PC-3 (cell line): ENCODE measurements at places on chromosomes 2 and 18. TPM values are rescaled to one million over a fixed set of nuclear protein-coding genes. Genes with fewer than 3 reads are reported as not detected.

The RESP18 gene
- not detected in 2 replicates for total RNA-seq

GRCh38 chr2:54605836-54606235 lies 117.6 kb upstream of the EML6 start:
- H3K27ac ChIP-seq = no peak overlapping the region
- no peak for DNase-seq
- H3K27me3 ChIP-seq = no peaks in the 10 kb centered on the region
- H3K4me3 ChIP-seq = no peak overlapping the region

DNA sequence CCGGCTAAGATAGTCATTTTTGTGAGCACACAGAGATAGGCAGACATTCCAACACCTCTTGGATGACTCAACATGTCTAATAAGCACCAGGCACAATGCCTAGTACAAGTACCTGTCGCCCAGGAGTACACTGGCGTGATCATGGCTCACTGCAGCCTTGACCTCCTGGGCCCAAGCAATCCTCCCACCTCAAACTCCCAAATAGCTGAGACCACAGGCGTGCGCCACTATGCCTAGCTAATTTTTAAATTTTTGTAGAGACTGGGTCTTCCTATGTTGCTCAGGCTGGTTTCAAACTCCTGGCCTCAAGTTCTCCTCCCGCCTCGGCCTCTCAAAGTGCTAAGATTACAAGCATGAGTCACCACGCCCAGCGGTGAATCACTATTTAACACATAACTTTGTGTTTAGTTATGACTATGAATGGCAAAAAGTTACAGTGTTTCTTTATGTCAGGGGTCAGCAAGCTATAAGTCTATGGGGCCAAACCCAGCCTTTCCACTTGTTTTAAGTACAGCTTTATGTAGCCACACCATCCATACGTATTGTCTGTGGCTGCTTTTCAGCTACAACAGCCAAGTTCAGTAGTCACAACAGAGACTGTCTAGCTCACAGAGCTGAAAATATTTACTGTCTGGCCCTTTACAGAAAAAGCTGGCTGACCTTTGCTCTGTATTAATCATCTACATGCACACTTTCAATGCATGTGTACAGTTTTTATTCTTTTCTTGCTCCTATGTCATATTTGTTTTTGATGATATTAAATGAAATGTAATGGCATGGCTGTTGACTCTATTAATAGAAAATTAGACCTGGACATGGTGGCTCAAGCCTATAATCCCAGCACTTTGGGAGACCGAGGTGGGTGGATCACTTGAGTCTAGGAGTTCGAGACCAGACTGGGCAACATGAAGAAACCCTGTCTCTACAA lies 18.7 kb downstream of the ORC2 start:
- H3K36me3 ChIP-seq = peaks cover 34% of the 10 kb centered on the region
- no peak overlapping the region for H3K4me3 ChIP-seq
- peak; percentile 98 for DNase-seq
- H3K4me1 ChIP-seq = peaks cover 24% of the 10 kb centered on the region

The ALK gene
- 0.81 and 0.87 TPM in 2 replicates for total RNA-seq

DNA sequence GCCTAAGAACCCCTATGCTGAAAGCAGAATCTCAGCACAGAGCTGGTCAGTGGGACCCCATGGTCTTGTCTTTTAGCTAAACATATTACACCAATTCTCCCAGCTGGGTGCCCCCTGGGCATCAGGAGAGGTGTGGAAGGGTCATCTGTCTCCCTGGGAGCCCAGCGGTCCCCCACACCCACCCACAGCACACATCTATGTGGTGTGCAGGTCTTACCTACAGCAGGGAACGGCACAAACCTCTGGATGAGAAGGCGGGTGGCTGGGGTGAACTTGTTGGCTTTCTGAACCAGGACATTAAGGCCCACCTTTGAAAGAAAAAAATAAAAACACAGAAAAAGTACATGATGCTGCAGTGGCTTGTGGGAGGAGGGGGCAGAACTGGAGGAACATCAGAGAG lies 70.7 kb downstream of the EMX1 start:
- H3K4me3 ChIP-seq = no peak overlapping the region
- no peaks in the 10 kb centered on the region for H3K4me1 ChIP-seq
- no peak overlapping the region for H3K27ac ChIP-seq
- DNase-seq = no peak
- H3K36me3 ChIP-seq = no peaks in the 10 kb centered on the region

GRCh38 chr2:69579536-69579935 lies 64.0 kb downstream of the AAK1 start:
- H3K4me3 ChIP-seq = no peak overlapping the region
- DNase-seq = no peak

DNA sequence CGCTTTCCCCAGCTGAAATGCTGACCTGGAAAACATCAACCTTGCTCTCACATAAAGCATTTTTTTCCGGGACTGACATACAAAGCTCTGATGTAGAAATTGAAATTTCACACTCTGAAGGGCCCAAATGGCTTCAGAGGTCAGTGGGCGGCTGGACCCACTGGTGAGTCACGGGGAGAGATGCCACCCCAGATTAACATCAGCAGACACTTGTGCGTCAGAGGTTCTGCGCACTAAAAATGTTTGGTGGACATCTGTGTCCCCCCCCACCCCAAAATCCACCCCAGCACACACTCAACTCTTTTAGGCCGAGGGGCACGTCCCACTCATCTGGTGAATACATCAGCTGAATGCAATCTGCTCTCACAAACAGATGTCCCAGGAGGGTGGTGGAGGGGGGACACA lies 208.9 kb downstream of the ASB1 start:
- peaks cover 4% of the 10 kb centered on the region for H3K4me1 ChIP-seq
- H3K4me3 ChIP-seq = no peak overlapping the region
- DNase-seq = no peak
- no peaks in the 10 kb centered on the region for H3K36me3 ChIP-seq

DNA sequence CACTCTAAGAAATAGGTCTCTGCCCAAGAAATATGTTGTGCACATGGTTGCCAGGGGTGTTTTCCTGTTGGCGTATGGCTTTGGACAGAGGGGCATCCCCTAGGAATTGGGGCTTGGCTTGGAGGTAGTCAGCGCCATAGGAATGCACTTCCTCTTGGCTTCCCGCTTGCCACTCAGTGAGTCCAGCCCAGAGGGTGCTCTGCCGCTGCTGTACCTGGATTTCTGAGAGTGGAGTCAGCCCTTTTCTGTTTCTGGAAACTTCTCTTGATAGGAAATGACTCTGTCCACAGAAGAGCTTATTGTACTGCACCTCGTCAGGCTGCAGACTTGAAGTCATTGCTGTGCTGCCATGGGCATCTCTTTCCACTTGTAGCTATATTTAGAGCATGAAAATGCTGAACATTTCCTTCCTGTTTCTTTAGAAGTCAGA lies 116.7 kb upstream of the MGAT5 start:
- H3K4me1 ChIP-seq = peaks cover 28% of the 10 kb centered on the region
- no peaks in the 10 kb centered on the region for H3K27me3 ChIP-seq
- DNase-seq = peak; percentile 11
- H3K4me3 ChIP-seq = no peak overlapping the region
- H3K36me3 ChIP-seq = no peaks in the 10 kb centered on the region
- H3K27ac ChIP-seq = no peak overlapping the region

GRCh38 chr18:24031916-24032315 lies 17.4 kb downstream of the TTC39C start:
- no peak overlapping the region for H3K27ac ChIP-seq
- no peak overlapping the region for H3K4me3 ChIP-seq
- DNase-seq = no peak
- no peaks in the 10 kb centered on the region for H3K27me3 ChIP-seq
- H3K4me1 ChIP-seq = peaks cover 14% of the 10 kb centered on the region
- 0 out of 2 replicates have a peak, but pooled peaks cover 3% of the 10 kb centered on the region for H3K36me3 ChIP-seq

The TTN gene
- 0.52 and 1.1 TPM in 2 replicates for total RNA-seq

DNA sequence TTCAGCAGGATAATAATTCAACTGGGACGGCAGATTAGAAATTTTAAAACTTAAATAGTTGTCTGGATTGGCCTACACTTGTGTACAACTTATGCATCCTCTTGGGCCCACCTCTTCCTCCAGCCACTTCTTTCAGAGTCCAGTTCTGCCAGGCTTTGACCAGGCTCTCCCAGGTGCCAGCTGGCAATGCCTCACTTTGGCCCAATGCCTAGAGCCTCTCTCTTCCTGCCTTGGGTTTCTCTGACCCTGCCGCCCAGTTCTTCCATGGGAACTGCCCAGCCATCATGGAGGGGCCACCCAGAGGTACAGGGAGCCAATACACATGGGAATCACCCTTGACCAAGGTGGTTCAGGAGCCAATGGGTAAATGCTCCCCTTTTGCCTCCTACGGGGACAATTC lies 135.5 kb downstream of the IRS1 start:
- DNase-seq = peak; percentile 39
- peaks cover 40% of the 10 kb centered on the region for H3K4me1 ChIP-seq
- no peak overlapping the region for H3K27ac ChIP-seq

- no peaks in the 10 kb centered on the region for H3K36me3 ChIP-seq
- no peaks in the 10 kb centered on the region for H3K4me1 ChIP-seq
- DNase-seq = no peak
- H3K27ac ChIP-seq = no peak overlapping the region
- H3K4me3 ChIP-seq = no peak overlapping the region
Measured at GRCh38 chr2:44612276-44612675, 250.5 kb downstream of the CAMKMT start.

The PPM1G gene
- total RNA-seq = 122 and 133 TPM in 2 replicates

DNA sequence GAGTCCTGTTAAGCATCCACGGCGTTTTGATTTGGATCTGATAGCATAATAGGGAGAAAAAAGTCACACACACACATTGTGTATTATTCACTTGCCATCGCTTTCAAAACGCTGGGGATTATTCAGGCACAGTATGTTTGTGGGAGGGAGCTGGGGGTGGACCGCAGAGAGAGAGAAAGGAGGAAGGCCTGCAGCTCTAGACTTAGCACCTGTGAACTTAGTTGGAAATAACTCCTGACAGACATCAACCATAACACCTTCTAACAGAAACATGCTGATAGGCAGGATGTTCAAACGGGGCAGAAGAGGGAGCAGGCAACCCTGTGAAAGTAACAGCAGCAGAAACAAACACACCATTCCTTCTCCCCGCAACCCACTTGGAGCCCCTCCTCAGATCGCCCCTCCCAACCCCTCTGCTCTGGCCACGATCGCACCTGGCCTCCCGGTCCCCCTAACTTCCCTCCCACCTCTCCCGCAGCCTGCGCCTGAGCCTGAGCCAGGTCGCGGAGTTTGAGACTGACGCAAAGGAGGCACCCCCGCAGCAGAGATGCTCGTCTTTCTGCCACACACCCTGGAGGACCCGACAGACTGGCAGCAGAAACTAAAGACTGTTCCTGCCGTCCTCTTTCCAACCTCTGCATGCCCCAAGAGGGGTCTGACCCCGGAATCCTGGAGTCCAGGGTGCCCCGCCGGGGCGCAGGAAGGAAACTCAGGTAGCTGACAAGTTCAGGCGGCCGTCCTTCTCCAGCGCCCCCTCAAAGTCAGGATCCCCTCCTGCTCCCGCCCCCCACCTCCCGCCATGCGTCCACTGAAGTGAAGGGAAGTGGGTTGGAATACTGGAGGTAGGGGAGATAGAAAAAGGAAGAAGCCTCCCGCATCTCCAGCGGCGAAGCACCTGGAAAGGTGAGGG lies 738 bp downstream of the CHST9 start:
- H3K27ac ChIP-seq = no peak overlapping the region
- H3K36me3 ChIP-seq = no peaks in the 10 kb centered on the region
- H3K27me3 ChIP-seq = peaks cover 70% of the 10 kb centered on the region

- no peak overlapping the region for H3K4me3 ChIP-seq
- no peak overlapping the region for H3K27ac ChIP-seq
- H3K4me1 ChIP-seq = peaks cover 4% of the 10 kb centered on the region; the same call in 1 of the 2 replicates
- DNase-seq = peak; percentile 77
- H3K36me3 ChIP-seq = no peaks in the 10 kb centered on the region
- H3K27me3 ChIP-seq = 0 out of 2 replicates have a peak, but pooled peaks cover 10% of the 10 kb centered on the region
Measured at GRCh38 chr2:102615620-102616436, 3.5 kb upstream of the SLC9A2 start.

DNA sequence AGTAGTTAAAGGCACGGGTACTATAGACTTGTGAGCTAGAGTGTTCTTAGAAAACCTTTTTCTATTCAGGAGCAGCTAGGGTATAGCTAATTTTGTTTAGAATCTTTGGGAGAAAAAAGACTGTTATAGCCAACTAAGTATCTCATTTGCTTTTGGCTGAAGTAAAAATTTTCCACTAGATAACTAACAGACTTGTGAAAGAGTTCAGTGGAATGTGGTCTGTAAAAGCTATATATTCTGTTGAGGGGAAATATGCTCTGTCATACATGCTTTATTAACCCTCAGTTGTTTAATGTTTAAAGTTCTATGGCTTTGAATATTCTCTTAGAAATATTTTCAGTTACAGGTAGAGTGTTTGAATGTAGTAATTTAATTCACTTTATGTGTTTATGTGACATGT lies 49.7 kb downstream of the RIF1 start:
- peaks cover 83% of the 10 kb centered on the region for H3K36me3 ChIP-seq
- H3K4me1 ChIP-seq = no peaks in the 10 kb centered on the region
- no peaks in the 10 kb centered on the region for H3K27me3 ChIP-seq
- H3K4me3 ChIP-seq = no peak overlapping the region

DNA sequence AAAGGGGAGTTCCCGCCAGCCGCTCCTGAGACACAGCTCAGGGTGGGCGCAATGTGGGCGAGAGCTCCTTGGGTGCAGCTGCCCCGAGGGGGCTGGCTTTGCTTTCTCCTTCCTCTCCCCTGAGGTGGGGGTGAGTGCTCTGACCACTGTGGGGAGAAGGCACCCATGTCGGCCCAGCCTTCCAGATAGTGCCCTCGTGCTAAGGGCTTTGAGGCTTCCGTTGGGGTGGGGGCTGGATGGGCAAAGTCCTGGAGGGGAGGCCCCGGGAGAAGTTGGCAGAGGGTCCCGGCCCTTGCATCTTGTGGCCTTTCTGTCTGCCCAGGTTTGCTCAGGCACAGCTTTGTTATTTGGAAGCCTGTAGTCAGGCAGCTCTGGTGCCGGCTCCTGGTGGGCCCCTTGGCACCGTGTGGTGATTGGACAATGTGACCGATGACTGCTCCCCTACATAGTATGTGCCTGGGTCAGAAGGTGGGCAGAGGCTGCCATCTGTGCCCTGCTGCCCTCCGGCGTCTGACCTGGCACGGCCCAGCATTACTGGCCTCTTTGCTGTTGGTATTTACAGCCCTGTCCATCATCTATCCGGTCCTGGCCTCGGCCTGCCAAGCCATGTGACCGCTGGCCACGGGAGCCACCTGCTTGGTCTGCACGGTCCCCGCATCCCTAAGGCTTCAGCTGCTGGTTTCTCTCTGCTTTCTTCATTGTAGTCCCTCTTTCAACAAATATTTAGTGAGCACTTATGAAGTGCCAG lies 50.8 kb downstream of the TWIST2 start:
- H3K4me1 ChIP-seq = no peaks in the 10 kb centered on the region
- H3K27me3 ChIP-seq = no peaks in the 10 kb centered on the region
- no peak overlapping the region for H3K4me3 ChIP-seq
- H3K27ac ChIP-seq = no peak overlapping the region

The CMPK2 gene
- 5.0 and 6.5 TPM in 2 replicates for total RNA-seq

DNA sequence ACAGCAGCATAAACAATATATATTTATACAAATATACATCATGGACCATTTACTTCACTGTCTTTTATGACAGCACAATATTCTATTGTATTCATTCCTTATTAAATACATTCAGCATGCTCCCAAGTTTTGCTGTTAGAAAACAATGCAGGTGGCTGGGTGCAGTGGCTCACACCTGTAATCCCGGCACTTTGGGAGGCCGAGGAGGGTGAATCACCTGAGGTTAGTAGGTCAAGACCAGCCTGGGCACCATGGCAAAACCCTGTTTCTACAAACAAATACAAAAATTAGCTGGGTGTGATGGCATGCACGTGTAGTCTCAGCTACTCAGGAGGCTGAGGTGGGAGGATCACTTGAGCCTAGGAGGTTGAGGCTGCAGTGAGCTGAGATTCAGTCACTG lies 39.0 kb downstream of the NPC1 start:
- DNase-seq = peak; percentile 24
- H3K4me1 ChIP-seq = peaks cover 7% of the 10 kb centered on the region; the same call in 1 of the 2 replicates
- no peak overlapping the region for H3K4me3 ChIP-seq
- peaks cover 60% of the 10 kb centered on the region for H3K36me3 ChIP-seq
- no peaks in the 10 kb centered on the region for H3K27me3 ChIP-seq
